Activated CD8-positive, alpha-beta memory T cell treated with anti-CD3 and anti-CD28 coated beads for 1 hour (primary cell): ENCODE measurements at places on chromosomes 3 and 15.

DNA sequence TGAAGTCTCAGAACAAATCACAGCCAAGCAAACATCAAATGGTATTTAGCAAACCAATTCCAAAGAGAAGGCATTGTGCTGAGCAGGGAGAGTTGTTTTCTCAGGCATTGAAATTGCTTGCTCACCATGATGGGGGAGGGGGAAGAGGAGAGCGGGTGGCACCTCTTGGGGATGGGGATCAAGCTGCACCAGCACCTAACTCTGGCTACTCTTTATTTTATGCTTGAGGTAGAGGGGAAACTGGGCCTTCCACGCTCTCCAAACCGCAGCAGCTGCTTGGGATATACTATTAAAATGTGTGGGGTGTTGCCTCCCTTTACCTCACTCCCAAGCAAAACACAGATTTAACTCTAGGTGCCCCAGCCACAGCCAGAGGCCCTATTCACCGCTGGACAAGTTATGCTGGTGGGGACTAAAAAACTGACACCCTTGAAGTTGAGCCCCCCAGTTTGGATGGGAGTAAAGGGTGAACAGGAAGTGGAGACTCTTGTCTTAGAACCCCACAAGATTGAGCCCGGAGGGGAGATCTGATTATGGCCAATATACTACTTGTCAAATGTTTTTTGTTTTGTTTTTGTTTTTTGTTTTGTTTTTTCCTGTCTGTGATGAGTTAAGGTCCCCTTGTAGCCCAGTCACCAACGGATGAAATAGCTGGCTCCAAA lies 5.0 kb upstream of the FOXB1 start:
- no peak for DNase-seq

- DNase-seq, result no peak
Measured at GRCh38 chr3:98646680-98647079, 53.3 kb upstream of the CPOX start.

- DNase-seq, result no peak
Measured at GRCh38 chr15:32834156-32834555, 116.4 kb downstream of the GREM1 start.

DNA sequence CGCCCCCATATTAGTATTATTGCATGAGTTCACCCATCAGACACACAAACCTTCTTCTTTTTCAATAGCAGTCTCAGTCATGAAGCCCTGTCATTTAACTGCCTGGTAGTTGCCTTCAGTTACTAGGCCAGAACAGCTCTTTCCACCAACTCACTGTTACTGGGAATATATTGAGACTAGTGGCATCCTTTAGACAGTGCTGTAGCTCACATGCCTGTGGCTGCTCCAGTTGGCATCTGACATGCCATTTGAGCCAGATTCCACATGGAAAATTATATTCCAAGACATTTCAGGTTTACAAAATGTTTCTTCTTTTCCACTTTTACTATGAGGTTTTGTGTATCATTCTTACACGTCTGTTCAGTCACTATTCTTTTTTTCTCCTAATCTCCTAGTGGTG lies 146.1 kb downstream of the GHSR start:
- no peak for DNase-seq

- no peak for DNase-seq
Measured at GRCh38 chr3:168001244-168001643, 94.5 kb downstream of the GOLIM4 start.

GRCh38 chr15:92636908-92637481 lies 18.6 kb downstream of the FAM174B start:
- DNase-seq, result no peak

GRCh38 chr3:37435572-37435971 lies 261.2 kb upstream of the LRRFIP2 start:
- DNase-seq, result no peak

- DNase-seq, result no peak
Measured at GRCh38 chr15:81338170-81339007, 14.4 kb upstream of the STARD5 start.

GRCh38 chr3:62193586-62194345 lies 179.6 kb downstream of the FEZF2 start:
- DNase-seq, result no peak

DNA sequence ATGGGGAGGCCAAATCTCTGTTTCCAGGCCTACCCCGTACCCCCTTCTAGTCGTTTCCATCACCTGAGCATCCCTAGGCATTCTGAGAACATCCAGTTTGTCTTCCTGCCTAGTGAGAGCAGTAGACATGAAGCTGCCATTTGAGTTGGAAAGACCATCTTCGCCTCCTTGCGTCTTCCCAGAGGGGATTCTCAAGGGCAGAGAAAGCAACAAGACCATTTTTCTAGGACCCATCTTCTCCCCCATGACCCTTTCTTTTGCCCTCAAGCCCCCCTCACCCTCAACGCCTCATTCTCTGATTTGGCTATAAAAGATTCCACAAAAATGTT lies 148.7 kb upstream of the BHLHE40 start:
- no peak for DNase-seq
